ENCODE measurements at places on chromosomes 16 and 17. TPM values are rescaled to one million over a fixed set of nuclear protein-coding genes. Genes with fewer than 3 reads are reported as not detected.

DNA sequence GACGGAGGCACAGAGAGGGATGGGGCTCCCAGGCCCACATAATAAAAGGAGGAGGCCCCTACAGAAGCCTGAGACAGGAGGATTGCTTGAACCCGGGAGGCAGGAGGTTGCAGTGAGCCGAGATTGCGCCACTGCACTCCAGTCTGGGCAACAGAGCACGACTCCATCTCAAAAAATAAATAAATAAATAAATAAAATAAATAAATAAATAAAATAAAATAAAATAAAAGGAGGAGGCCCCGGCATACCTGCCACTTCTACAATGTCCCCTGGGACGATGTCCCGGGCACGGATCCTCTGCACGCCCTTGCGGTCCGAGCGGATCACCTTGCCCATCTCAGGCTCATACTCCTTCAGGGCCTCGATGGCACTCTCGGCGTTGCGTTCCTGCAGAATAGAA, 13.2 kb downstream of the ATP2A3 start:
- DNase-seq = no peak

GRCh38 chr16:87425941-87426340, 33.8 kb downstream of the MAP1LC3B start:
- DNase-seq = no peak

DNA sequence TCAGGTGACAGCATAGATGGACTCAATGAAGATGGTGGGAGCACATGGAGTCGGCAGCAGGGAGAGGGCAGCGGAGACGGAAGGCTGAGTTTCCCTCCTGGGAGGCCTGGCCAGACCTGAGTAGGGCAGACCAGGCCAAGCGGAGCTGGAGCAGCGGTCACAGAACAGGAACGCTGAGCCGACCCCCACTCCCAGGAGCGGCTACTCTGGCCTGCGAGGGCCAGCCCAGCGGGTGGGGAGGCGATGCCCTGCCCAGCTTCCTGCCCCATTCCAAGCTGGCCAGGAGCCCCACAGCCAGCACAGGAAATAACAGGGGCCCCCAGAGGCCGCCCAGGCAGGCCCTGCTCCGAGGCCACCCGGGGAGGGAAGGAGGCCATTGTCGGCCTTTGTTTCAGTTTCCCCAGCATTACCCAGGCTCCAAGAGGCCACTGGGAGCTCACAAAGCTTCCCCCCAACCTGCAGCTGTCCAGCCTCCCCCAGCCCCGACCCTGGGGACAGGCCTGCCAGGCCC, 79.8 kb downstream of the ZNF423 start:
- peak; percentile 23 for DNase-seq

- no peak for DNase-seq
These were observed 1.9 kb downstream of the HS3ST2 start for GRCh38 chr16:22815863-22816262.

- DNase-seq = peak; percentile 99
These were observed 8.9 kb upstream of the TIMP2 start for GRCh38 chr17:78933959-78934568.

DNA sequence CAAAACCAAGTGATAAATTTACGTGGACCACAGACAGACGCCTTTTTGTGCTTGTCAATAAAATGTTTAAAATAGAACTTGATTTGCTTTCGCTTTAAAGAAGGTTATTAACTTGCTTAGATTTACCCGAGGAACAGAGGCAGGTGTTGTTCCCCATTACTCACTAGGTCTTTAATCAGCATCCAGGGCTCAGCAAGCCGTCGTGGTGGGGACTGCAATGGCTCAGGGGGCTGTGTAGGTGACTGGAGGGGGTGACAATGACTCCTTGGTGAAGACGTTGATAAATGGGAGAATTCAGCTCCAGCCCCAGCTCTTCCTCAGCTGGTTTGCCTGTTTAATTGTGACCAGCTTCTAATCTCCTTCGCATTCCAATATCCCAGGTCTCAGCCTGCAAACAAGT, 231.4 kb downstream of the TMEM114 start:
- DNase-seq = no peak

DNA sequence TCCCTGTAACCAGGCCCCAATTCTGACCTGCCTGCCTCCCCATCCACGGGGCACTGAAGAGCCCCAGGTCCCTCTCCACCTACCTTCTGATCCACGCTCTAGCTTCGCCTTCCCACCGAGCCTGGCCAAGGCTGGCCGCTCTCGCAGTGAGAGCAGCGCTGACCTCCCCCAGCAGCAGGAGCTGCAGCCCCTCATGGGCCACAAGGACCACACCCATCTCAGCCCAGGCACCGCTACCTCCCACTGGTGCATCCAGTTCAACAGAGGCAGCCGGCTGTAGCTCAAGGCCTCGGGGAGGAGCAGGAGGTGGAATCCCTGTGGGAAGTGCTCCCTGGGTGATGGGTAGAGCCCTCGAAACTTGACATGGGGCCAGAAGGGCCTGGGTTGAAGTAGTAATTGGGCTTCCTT, 8.4 kb upstream of the PLEKHG4 start:
- no peak for DNase-seq

GRCh38 chr17:35257208-35257659, 14.4 kb downstream of the SLFN5 start:
- DNase-seq = peak; percentile 44

DNA sequence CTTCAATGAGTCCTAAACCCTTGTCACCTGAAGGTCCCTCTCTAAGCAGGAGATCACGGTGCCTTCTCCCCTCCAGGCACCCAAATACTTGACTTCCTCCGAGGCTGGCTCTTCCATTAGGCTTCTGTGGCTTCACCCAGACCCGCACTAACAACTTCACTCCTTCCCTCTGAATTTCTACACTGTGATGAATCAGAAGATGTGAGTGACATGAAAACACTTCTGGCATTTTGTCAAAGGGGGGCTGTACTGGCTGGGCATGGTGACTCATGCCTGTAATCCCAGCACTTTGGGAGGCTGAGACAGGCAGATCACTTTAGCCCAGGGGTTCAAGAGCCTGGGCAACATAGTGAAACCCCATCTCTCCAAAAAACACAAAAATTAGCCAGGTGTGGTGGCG, 72.6 kb upstream of the CNEP1R1 start:
- DNase-seq = no peak

DNA sequence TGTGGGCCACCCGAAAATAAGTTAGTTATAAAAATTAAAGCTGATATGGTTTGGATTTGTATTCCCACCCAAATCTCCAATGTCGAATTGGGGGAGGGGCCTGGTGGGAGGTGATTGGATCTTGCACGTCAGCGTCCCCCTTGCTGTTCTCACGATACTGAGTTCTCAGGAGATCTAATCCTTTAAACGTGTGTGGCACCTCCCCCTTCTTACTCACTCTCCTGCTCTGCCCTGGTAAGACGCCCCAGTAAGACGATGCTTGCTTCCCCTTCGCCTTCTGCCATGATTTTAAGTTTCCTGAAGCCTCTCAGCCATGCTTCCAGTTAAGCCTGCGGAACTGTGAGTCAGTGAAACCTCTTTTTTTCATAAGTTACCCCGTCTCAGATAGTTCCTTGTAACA, 35.4 kb downstream of the SYCE1L start:
- DNase-seq = no peak

GRCh38 chr16:67884-68789, 4.3 kb downstream of the RHBDF1 start:
- DNase-seq = no peak

GRCh38 chr16:12206098-12206748, 229.7 kb downstream of the SNX29 start:
- no peak for DNase-seq

Gene FBXO39
- total RNA-seq = not detected

Gene CDH8
- total RNA-seq = not detected

Gene TBC1D28
- not detected for total RNA-seq

Gene DNAH3
- total RNA-seq = not detected

Gene MYLK3
- total RNA-seq = 0.85 TPM
